ENCODE measurements at places on chromosomes 3 and 15.

DNA sequence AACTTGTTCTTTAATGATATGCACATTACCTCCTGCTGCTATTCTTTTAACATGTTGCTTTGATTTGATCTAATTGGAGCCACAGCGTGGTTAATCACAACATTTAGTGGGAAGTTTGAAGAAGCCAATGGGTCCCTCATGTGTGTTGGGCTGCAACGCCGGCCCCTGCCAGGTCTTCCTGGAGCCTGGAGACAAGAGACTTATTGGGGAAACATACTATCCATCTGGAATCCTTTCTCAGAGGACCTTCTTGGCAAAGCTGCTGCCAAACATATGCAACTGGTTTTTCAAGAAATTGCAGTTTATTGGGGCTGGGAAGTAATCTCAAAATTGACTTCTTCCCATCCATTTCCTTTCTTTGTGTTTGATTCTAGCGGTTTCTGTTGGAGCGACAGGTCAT lies 396.3 kb upstream of the PROK2 start:
- peak; percentile 75 for DNase-seq

- no peak for DNase-seq
Observed at GRCh38 chr15:25844981-25845680, 18.0 kb downstream of the ATP10A start.

DNA sequence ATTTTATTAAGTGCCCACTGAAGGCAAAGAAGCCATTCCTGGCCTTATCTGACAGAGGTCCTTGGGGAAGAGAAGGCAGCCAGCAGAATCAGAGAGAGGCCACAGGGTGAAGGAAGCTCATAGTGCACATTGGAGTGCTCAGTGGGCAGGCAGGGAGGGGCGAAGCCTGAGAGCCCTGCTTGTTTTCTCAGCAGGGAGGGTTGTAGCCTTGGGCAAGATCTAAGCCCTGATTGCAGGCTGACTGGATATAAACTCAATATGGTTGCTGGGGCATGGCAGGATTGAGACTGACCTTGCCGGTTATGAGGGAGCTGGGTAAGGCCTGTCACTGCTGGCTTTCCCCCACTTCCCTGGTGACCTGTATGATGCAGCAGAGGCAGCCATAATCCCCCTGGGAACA lies 7.5 kb upstream of the IGSF11 start:
- DNase-seq, result no peak

DNA sequence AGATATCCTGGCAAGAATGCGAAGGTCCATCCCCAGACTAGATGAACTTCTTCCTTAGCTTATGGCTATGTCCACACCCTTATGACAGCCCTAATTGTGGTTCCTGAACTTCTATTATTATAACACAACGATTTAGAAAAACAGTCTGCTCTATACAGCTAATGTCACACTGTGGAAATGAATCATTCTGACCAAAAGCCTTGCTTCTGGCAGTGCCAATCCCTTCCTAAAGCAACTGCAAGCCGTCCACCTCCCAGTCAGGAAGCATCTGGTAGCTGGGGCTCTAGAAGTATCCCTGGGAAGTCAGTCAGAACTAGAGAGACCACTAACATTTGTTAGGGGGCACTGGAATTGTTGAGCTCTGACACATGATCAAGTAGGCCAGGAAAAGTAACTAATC lies 45.0 kb downstream of the MYO5A start:
- no peak for DNase-seq

DNA sequence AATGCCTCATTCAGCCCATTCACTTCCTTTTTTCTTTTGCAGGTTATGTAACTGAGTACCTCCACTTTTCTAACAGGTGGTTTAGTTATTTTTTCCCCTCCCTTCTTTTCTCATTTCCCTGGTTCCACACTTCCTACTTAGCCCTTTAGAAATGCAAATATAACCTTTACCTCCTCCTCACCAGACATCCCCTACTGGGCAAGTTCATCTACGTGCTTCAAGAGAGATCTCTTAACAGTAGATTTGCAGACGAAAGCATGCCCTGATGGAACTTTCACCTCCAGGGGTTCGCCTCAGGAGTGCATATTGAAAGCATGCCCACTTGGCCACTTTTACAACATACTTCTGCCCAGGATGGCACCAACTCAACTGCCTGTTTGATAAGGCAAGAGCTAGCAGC lies 314.1 kb upstream of the LRRC3B start:
- no peak for DNase-seq

GRCh38 chr3:153334558-153334957 lies 172.5 kb downstream of the RAP2B start:
- DNase-seq, result no peak

DNA sequence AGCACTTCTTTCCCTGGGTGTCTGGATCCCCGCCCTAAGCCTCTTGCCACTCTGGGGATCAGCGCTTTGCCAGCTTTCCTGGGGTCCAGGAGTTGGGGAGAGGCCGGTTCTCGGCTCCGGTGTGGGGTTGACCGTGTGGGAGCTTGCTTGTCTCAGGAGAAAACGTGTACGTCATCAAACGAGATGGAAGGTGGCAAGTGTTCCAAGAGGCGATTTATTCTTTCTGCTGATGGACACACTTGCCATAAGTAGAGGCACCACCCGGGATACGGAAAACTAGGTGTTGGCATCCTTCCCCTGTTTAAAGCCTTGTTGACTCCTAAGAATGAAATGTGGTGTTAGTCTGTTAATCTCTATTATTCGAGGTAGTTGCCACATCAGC lies 295 bp downstream of the ZWILCH start:
- DNase-seq, result no peak

DNA sequence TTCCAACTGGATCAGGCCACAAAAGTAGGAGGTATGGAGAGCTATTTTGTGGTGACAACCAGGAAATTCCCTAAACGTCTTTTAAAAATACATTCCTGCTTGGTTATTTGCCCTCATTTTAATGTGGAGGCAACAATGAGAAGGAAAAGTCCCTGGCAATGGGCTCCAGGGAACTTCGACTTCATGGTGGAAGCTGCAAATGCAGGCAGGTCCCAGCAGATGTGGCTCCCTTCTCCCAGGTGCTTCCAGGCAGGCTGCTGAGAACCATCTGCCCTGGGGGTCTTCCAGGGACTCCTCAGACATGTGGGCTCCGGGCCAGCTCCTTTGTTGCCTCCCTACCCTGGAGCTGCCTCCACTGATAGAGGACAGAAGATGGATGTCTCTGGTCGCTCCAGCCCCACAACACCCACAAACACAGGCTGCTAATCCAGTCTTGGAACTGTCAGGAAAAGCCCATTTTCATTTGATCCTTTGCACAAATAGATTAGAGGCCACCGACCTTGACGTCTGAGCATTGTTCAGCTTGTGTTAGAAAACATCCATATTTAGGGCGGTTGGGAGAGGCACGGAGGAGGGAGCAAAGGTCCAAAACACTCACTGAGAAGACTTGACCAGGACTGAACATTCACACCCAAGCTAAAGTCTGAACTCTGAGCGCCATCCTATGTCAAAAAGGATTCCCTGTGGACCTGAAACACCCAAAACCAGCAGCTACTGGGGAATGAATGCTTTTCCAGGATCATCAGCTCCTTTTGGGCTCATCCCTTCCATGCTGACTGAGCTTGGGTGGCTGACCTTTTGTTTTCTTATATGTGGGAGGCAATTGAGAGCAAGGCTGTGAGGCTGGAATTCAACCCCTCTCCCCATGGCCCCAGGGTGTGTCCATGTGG lies 30.2 kb upstream of the SLCO2A1 start:
- no peak for DNase-seq

- no peak for DNase-seq
Observed at GRCh38 chr3:117495620-117496019, 786.0 kb downstream of the TUSC7 start.

GRCh38 chr3:35067750-35068149 lies 571.6 kb upstream of the ARPP21 start:
- DNase-seq, result no peak

All from eye (tissue), 1 donor.